GM04503 (cell line): ENCODE measurements at places on chromosomes 3 and 15.

- no peak for DNase-seq
Observed at GRCh38 chr3:189632242-189632641, 1.1 kb downstream of the TP63 start.

- DNase-seq: no peak
Observed at GRCh38 chr3:71074423-71074822, 509.1 kb downstream of the FOXP1 start.

- no peak for DNase-seq
Observed at GRCh38 chr3:152076148-152076547, 192.6 kb upstream of the MBNL1 start.

GRCh38 chr3:134680796-134681521, 30.1 kb upstream of the KY start:
- DNase-seq: no peak

- no peak for DNase-seq
Observed at GRCh38 chr15:95032156-95032555, 800.8 kb downstream of the MCTP2 start.

DNA sequence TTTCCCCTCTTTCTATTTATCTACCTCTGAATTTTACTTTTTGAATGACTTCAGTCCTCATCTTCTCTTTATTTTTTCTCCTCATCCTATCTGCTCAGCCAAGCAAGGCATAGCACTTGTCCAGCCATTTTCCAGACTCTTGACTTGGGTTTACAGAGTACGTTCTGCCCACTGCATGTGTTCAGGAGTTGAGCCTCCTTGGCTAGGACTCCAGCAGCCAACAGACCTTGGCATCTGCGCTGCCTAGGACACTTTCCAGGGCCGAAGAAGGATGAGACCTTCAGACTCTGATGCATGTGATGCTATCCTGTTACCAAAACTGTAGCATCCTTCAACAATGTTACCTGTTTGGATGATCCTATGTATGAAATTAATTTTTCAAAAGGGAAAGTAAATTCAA, 59.7 kb downstream of the HES1 start:
- no peak for DNase-seq

- DNase-seq: no peak
Observed at GRCh38 chr3:32909999-32910398, 41.4 kb upstream of the CCR4 start.

DNA sequence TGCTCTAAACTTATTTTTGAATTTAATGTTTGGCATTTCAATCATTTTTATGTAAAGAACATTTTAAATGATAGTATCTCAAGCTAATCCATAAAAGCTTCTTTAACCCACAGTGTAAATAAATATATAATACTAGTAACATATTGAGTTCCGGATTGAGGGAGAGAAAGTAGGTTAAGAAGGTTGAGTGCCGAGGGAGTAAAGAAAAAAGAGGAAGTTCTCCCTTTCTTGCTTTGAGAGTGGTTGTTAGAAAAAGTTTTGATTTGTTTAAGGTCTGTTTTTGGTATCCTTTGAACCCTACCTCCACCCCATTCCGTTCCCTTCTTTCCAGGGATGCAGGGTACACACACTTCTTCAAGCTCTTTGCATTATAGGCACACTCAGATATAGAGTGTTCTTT, 130.8 kb downstream of the VPS8 start:
- DNase-seq: no peak

- no peak for DNase-seq
Observed at GRCh38 chr15:83174891-83175290, 32.7 kb downstream of the HDGFL3 start.

GRCh38 chr15:38996111-38996631, 431.6 kb upstream of the RASGRP1 start:
- DNase-seq: peak; percentile 100

GRCh38 chr3:126551839-126552687, 6.7 kb downstream of the C3orf22 start:
- no peak for DNase-seq

- no peak for DNase-seq
Observed at GRCh38 chr3:4880850-4881249, 98.4 kb upstream of the BHLHE40 start.

DNA sequence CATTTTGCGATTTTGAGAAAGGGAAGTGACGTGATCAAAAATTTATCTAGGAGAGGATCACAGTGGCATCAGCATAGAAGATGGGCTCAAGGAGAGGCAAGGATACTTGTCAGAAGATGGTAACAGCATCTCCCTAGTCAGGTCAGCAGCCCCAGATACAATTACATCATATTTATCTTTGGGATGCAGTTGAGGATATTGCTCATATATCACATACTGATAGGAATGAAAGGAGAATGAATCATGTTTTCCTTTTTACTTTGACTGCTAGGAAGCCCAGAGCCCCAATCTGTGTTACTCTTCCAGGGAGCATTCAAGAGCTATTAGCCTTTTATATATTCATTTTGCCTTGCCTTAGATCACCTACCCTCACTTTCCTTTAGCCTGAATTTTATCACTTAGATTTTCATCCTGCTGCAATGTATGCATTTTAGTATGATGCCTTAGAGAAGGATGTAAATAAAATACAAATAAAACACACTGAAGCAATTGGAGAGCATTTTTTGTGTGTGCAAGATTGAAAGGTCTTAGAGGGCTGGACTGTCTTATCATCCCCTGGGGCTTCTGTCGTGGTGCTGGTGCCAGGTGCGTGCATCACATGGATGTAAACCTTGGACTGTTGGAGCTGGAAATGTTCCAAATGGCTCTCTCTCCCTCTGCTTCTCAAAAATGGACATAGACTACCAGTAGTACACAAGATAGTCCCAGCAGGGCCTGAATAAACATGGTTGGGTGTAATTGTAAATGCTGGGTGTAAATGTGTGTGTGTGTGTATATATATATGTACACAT, 40.3 kb downstream of the CORO2B start:
- DNase-seq: no peak

DNA sequence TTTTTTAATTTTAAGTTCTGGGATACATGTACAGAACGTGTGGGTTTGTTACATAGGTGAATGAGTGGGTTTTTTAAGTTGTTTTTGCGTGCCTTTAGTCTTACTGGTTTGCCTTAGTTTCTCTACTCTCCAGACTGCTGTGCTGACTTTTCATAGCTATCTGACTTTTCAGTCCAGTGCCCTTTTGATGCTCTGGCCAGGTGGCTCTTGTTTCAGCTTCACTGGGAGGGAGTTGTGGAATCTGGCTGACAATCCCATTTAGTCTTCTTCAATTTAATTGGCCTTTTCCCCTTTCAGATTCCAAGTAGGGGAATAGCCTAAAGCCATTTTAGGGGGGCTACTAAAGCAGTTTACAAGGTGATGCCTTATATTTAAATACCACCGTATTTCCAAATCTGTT, 30.1 kb downstream of the FNDC3B start:
- no peak for DNase-seq

- peak; percentile 27 for DNase-seq
Observed at GRCh38 chr3:147191795-147192385, 214.5 kb downstream of the ZIC4 start.

GRCh38 chr3:134315286-134316106, 58.8 kb downstream of the AMOTL2 start:
- DNase-seq: no peak

DNA sequence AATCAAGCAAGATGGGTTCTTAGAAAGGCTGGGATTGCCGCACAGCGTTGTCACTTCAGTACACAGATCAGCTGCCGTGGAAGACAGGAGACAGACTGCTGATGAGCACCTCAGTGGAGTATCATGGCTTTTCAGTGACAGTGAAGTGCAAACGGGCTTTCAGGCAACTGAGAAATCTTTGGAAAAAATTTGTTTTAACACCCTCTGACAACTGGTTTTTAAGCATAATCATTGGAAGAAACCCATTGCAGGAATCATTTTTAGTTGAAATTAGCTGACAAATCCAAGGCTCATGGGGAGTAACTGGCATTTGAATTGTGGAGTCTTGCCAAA, 418.8 kb downstream of the OTOL1 start:
- DNase-seq: no peak

DNA sequence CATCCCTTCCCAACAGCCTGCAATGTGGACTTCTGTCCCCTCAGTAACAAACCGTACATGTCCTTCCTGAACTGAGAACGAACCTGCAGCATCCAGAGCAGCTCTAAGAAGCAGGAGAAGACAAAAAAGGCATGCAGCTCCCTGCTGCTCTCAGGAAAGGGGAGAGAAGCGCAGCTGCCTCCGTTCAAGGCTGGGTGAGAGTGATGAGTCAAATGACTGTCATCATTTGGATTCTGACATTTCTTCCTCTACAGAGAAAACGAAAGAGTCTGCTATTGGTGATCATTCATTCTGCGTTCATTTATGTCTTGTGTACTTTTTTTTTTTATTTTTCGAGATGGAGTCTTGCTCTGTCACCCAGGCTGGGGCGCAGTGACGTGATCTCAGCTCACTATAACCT, 677.8 kb downstream of the FHIT start:
- no peak for DNase-seq

- DNase-seq: no peak
Observed at GRCh38 chr3:36944012-36944640, 728 bp downstream of the TRANK1 start.

- no peak for DNase-seq
Observed at GRCh38 chr3:119555309-119555735, 4.1 kb downstream of the CD80 start.

GRCh38 chr15:85377986-85378385, 2.4 kb upstream of the AKAP13 start:
- no peak for DNase-seq

DNA sequence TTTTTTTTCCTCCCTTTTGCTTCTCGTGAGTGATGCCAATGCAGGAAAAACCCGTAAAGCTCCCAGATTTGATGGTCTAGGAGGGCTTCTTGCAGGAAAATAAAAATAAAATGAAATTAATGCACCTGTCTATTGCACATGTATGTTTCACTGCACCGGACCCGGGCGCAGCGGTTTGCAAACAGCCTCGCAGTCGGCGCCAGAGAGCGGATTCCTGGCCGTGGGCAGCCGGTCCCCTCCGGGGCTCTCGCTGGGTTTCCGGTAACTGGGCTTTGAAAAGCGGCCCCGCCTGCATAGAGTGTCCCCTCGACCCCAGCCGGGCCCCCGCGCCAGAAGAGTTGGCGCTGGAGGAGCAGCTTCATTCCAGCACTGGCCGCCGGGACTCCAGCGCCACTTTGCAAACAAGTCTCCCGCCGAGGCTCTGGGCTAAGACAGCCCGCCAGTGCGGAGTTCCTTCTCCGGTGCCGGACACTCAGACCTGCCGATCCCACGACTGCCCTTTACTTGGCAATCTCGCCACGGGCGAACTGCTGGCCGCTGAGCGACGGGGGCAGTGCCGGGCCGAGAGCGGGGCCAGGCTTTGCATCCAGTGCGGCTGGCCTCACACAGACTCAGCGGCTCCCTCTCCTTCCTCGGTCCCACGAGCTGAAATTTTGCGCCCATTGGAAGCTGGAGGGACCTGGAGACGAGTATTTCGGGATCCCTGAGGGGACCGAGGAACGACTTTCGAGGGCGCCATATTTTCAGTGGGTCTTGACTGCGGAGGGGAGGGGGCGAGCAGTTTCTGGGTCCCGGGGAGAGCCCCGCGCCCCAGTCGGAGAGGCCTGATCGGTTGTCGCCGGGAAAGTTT, 225.9 kb upstream of the C2CD4B start:
- DNase-seq: peak; percentile 9

GRCh38 chr3:56930706-56931105, 129.0 kb upstream of the ARHGEF3 start:
- DNase-seq: no peak

GRCh38 chr15:52680041-52680391, 828 bp upstream of the ATOSA start:
- peak; percentile 36 for DNase-seq

- DNase-seq: no peak
Observed at GRCh38 chr3:151599103-151599672, 134.5 kb upstream of the AADACL2 start.

- no peak for DNase-seq
Observed at GRCh38 chr3:131403216-131403895, 21.8 kb downstream of the NUDT16 start.

- peak; percentile 10 for DNase-seq
Observed at GRCh38 chr3:59052803-59053411, 3.1 kb upstream of the CFAP20DC start.

DNA sequence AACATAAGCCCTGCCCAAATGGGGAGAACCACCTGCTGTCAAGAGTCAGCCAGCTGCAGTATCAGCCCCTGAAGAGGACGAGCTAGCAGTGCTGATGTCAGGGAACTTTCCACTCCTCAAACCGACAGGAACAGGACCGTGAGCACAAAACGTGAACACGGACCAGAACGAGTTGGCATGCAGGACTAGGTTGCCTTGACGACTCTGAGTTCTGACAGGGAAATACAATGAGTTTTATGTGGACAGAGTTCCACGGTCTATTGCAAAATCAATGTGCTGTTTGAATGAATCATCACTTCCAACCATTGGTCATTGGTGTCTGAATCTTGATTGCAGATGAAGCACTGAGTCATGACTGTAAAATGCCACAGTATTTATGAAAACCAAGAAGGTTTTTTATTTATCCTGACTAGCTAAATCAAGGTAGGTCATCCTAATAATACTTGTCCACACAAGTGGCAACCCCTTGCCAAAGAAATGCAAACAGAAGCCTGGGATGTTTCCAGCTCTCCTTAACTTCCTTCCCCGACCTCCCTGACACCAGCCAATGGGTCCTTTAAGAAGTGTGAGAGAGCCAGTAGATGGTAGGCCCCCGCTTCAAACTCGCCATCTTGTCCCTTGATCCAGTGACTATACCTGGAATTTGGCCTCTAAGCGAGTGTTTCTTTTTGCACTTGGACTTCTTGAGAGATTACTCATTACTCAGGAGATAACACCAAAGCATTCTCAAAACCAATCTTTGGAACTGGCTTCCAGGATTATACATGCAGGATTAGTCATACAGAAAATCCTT, 119.6 kb downstream of the ASB7 start:
- DNase-seq: peak; percentile 100

DNA sequence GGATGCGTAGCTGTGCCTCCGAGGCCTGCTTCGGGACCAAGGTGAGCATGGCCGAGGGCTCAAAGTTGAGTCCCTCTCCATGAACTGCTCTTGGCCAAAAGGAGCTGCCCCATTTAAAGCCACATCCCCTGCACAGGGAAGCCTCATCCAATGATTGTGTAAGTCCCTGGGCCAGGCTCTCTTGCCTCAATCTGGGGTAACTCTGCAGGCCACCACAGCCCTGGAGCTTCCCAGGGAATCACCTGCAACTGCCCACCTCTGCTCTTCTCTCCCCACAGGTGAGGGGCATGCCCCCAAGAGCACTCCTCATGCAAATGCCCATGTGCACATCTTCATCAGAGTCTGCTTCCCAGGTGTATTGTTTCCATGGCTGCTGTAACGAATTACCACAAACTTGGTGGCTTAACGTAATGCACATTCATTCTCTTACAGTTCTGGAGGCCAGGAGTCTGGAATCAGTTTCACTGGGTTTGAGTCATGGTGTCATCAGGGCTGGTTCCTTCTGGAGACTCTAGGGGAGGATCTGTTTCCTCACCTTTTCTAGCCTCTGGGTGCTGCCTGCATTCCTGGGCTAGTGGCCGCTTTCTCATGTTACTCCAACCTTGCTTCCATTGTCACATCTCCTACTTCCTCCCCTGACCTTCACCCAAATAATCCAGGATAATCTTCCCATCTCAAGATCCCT, 25.0 kb upstream of the LOXL1 start:
- no peak for DNase-seq

GRCh38 chr3:46974421-46975171, 1.9 kb downstream of the CCDC12 start:
- DNase-seq: no peak
